ENCODE measurements at places on chromosomes 11 and 22.

- no peak for DNase-seq
These were observed 47.3 kb downstream of the PRDM11 start for GRCh38 chr11:45193695-45194094.

DNA sequence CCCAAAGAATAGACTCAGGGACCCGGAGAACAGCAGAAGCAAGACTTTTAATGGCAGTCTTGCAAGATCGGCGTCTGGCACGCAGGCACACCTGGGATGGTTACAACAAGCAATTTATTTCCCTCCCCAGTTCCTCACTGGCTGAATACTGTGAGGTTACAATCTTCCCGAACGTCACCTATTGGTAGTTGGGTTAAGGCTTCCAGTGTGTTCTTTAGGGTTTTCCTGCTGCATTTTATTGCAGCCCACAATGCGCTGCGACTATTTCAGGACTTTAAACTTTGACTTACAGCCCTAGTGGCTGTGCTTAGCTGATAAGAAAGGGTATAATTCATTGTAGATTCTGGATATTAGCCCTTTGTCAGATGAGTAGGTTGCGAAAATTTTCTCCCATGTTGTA lies 11.5 kb upstream of the TRIM68 start:
- DNase-seq, result no peak

DNA sequence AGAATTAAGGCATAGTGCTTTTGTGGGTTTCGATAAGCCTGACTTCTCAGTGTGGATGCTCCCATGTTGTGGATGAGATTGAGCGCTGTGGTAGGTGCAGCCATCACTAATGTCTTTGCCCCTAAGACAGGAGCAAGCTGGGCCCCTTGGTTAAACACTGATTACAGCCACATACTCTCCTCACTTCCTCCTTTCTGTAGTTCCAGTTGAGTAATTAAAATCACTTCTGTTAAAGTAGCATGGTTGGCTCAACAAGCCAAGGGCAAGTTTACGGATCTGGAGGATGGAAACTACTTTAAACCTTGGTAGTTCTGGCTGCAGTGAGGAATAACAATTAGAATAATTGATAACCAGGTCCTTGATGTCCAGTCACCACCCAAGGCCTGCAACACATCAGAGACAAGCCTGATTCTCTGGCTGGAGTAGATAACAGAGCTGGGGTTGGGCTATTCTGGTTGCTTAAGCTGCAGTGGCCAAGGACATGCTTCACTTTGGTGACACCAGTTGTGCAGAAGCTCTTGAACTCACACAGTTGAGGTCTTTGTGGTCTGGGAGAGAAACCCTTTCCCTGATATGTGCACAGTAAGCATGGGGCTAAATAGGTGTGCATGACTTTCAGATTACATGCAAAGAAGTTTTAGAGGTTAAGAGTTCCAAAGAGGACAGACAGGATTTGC lies 81.3 kb downstream of the KIRREL3 start:
- no peak for DNase-seq

GRCh38 chr22:31248138-31248745 lies 36.1 kb downstream of the LIMK2 start:
- DNase-seq, result peak; percentile 52

GRCh38 chr11:7261578-7261977 lies 9.9 kb downstream of the SYT9 start:
- no peak for DNase-seq

DNA sequence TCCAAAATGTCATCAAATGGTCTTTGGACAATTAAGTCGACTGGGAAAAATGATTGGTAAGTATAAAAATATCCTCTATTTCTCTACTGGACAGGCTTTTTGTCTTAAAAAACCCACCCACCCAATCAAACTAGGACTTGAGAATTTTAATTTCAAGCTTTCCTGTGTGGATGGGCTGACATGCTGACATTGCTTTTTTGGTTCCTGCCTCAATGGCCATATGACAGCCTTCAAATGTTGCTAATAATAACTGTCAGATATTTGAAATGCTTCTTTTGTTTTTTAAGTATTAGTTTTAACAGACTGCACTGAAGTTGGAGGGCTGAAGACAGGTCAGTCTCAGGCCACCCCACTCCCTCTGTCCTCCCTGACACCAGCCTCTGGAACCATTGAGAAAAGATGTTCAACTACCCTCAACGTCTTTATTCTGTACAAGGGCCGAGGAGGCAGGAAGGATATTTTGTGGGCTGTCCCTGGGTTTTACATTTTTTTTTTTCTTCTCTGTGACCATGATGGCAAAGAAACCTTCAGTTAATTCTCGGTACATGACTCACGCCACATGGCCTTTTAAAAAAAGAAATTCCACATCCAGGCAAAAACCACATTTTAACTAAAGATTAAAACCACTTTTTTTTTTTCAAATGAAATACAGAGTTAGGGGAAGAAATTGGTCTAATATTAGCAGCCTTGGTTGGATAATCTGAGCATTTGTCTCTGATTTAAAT lies 130.4 kb downstream of the SLC1A2 start:
- DNase-seq, result no peak

DNA sequence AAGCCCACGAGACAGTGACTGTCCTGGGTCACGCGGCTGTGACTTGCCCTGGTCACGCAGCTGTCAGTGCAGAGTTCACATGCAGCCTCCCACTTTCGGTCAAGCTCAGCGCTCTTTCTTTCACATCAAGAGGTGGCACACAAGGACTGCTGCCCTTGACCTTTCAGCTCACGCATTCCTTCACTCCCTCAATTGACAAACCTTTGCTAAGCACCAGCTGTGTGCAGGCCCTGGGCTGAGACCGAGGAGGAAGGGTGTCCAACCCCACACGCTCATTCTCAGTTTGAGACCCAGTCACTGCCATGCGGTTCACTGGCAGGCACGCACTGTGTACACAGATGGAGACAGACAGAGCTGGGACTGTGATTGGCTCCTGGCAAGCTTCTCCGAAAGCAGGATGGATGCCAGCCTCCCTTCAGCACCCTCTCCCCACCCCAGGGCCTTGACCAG lies 70.3 kb downstream of the SCUBE1 start:
- no peak for DNase-seq
